ENCODE measurements at places on chromosomes 7 and 10.
A peak's percentile ranks its signal among the peaks of the same experiment; 100 is the strongest.

DNA sequence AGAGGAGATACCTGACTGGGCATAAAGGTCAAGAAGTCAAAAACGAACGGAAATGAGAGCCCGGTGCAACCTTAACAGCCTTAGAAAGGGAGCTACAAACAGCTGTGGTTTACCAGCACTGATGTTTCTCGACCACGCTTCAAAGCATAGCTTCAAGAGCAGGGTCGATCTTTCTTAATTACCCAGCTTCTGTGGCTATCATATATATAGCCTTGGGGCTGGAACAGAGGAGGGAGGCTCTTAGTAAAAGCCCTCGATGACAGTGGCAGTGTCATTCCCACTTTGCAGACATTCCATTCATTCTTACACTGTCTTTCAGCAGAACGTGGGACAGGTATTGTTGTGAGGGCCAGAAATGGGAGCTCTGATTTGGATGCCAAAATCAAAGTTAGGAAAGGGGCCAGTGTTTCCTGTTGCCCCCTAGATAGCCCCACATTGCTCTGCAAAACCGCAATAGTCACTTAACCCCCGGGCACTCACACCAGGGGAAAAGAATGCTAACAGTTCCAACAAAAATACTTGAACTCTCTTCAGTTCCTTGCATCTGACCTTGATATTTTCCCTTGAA lies 141.5 kb downstream of the MTPAP start:
- no peak overlapping the region for H3K27ac ChIP-seq
- H3K36me3 ChIP-seq: no peaks in the 10 kb centered on the region
- no peak for DNase-seq
- H3K27me3 ChIP-seq: no peaks in the 10 kb centered on the region

GRCh38 chr7:1698951-1699350 lies 28.9 kb downstream of the ELFN1 start:
- H3K4me3 ChIP-seq: no peak overlapping the region
- peaks cover 2% of the 10 kb centered on the region for H3K36me3 ChIP-seq
- DNase-seq: no peak
- H3K4me1 ChIP-seq: no peaks in the 10 kb centered on the region
- no peak overlapping the region for H3K27ac ChIP-seq
- H3K27me3 ChIP-seq: no peaks in the 10 kb centered on the region

DNA sequence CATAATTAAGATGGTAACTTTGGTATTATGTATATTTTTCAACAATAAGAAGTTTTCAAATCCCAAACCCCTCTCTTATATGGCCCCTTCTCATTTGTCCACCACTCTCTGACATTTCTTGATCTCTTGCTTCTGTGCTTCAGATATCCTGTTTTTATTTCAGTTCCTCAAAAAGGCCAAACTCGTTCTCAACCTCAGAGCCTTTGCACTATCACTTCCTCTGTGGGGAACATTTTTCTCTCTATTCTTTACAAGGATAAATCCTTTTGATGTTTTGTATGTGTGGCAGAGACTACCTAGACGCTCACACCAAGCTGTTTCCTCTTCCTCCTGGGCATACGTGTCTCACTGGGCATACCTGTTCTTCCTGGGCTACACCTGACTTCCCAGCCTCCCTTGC lies 54.2 kb upstream of the FRMD4A start:
- no peaks in the 10 kb centered on the region for H3K36me3 ChIP-seq
- no peak overlapping the region for H3K4me3 ChIP-seq
- no peak overlapping the region for H3K27ac ChIP-seq
- H3K4me1 ChIP-seq: no peaks in the 10 kb centered on the region
- peaks cover 2% of the 10 kb centered on the region for H3K27me3 ChIP-seq
- no peak for DNase-seq

DNA sequence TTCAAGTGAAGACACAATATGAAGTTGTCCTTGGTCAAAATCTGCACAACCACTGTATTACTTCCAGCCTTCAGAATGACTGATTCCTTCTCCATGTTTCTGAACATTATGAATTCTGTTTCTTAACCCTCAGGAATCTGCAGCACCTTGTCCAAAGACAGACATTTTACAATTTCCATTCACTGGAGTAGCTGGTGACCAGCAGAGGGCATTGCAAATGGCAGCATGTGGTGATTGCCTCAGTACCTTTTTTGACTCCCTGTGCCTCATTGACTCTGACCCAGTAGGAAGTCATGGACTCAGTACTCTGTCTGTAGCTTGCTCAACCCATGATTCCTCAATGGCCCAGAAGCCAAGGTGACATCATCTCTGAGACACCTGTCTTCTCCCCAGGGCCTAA lies 879 bp upstream of the VPS41 start:
- no peak overlapping the region for H3K27ac ChIP-seq
- no peak for DNase-seq

DNA sequence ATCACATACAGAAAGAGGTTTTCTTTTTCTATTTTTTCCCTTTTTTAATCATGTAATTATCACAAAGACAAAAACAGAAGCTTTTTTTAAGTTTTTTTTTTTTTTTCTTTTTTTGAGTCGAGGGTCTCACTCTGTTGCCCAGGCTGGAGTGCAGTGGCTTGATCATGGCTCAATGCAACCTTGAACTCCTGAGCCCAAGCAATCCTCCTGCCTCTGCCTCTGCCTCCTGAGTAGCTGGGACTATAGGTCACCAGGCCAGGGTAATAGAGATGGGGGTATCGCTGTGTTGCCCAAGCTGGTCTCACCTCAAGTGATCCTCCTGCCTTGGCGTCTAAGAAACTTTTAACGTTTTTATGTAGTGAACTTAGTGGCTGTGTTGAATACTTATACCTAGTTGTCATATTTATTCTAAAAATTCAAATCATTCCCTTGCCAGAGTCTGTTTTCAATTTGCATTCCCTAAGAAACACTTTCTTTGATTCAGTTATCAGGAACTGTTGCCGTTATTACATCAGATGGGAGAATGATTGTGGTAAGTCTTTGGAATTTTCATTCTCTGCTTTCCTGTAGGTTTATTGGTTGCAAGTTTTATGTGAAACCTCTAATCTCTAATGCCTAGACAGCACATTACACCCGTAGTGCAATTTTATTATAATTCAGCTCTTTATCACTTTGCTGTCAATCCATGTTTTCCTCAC lies 1.3 kb downstream of the LSM8 start:
- peaks cover 8% of the 10 kb centered on the region for H3K36me3 ChIP-seq
- no peak overlapping the region for H3K27ac ChIP-seq
- no peak overlapping the region for H3K4me3 ChIP-seq
- peaks cover 11% of the 10 kb centered on the region for H3K4me1 ChIP-seq

DNA sequence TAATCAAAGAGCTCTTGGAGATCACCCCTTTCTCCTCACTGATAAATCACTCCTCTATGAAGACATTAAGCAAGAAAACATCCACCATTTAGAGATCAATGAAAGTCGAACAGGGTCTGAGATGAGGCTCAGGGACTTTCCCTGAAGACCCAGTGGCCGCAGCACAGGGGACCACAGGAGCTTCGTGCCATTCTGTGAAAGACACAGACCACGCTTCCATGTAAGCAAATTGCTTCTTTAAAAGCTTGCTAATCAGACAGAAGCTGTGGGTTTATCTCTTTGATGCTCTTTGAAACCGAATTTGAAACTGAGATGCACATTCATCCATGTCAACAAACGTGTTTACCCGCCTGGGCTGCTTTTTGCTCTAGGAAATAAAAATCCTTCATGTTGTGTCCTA lies 231.9 kb upstream of the PPP2R2D start:
- no peaks in the 10 kb centered on the region for H3K36me3 ChIP-seq
- no peak overlapping the region for H3K4me3 ChIP-seq
- H3K27me3 ChIP-seq: no peaks in the 10 kb centered on the region
- no peak for DNase-seq
- no peak overlapping the region for H3K27ac ChIP-seq

- H3K4me1 ChIP-seq: peaks cover 29% of the 10 kb centered on the region
- H3K4me3 ChIP-seq: no peak overlapping the region
- no peaks in the 10 kb centered on the region for H3K36me3 ChIP-seq
- H3K27ac ChIP-seq: no peak overlapping the region
- DNase-seq: no peak
- no peaks in the 10 kb centered on the region for H3K27me3 ChIP-seq
These were observed 10.7 kb downstream of the KMT2E start for GRCh38 chr7:105024734-105025133.

GRCh38 chr10:72344932-72345331 lies 9.8 kb downstream of the DNAJB12 start:
- H3K4me1 ChIP-seq: no peaks in the 10 kb centered on the region
- H3K4me3 ChIP-seq: no peak overlapping the region
- no peaks in the 10 kb centered on the region for H3K27me3 ChIP-seq
- no peak for DNase-seq

DNA sequence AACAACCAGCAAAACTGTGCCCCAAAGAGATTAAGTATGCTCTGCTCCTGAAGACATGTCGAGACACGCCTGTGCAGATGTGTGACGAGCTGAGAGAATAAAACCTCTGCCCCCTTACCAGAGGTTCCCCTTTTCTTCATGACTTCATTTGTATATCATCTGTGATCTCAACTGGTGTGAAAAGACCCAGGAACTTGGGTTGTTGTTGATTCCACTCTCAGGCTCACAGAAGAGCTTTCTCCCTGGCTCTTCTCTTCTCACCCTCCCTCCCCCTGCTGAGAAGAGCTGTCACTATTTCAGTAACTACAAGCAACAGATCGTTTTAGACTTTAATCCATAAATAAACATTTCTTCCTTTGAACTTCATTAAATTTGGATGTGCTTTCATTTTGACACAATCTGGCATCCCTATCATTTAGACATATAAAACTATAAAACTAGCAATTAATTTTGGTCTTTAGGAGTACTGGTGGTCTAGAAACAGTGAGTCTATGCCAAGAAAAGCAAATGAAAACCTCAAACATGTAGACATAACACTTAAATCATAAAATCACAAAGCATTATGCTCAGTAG lies 179.3 kb upstream of the FZD8 start:
- DNase-seq: no peak
- no peaks in the 10 kb centered on the region for H3K27me3 ChIP-seq
- no peaks in the 10 kb centered on the region for H3K36me3 ChIP-seq
- no peak overlapping the region for H3K27ac ChIP-seq
- no peaks in the 10 kb centered on the region for H3K4me1 ChIP-seq

GRCh38 chr10:78875932-78876331 lies 192.8 kb upstream of the ZMIZ1 start:
- peak; percentile 4 for DNase-seq
- no peak overlapping the region for H3K4me3 ChIP-seq
- no peaks in the 10 kb centered on the region for H3K27me3 ChIP-seq
- H3K27ac ChIP-seq: no peak overlapping the region

- H3K4me1 ChIP-seq: no peaks in the 10 kb centered on the region
- no peak for DNase-seq
- H3K4me3 ChIP-seq: no peak overlapping the region
- no peaks in the 10 kb centered on the region for H3K27me3 ChIP-seq
- H3K36me3 ChIP-seq: no peaks in the 10 kb centered on the region
These were observed 27.8 kb upstream of the NUB1 start for GRCh38 chr7:151313857-151314256.

DNA sequence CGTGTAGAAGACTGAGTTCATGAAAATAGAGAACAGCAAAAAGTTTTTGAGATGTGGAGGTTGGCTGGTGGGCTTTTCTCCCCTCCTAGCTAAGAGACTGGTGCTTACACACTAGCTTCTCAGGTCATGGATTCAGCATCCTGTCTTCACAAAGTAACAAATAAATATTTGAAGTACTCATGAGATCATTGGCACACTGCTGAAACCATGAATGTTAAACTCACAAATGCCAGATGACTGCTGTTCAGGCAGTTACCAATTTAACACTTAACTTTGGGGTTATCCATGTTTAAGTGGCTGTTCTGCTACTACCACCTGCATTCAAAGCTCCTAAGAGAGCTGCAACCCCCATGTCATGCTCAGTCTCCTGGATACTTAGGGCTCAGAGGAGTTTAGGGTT lies 119.0 kb upstream of the BET1 start:
- no peaks in the 10 kb centered on the region for H3K36me3 ChIP-seq
- H3K27me3 ChIP-seq: peaks cover 3% of the 10 kb centered on the region
- DNase-seq: no peak
- H3K4me3 ChIP-seq: no peak overlapping the region
- no peak overlapping the region for H3K27ac ChIP-seq
- no peaks in the 10 kb centered on the region for H3K4me1 ChIP-seq

- no peak overlapping the region for H3K27ac ChIP-seq
- H3K4me1 ChIP-seq: peaks cover under 1% of the 10 kb centered on the region
- no peak for DNase-seq
These were observed 6.2 kb downstream of the BUB3 start for GRCh38 chr10:123160311-123160980.

DNA sequence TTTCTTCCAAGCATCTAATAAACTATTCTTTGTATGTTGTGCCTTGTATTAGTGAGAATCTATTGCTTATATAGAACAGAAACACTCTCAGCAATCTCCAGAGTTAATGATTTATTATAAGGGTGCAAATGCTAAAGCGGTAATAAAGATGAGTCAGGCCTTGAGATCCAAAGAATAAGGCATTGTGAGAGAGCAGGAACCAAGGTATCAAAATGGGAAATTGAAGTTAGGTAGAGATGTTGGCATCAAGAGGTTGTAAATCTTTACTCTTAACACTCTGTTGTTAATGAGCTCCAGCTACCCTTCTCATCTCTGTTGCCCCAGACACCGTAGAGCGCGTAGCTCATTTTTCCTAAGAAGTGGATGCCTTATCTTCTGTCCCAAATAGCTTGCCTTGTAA lies 375.2 kb downstream of the ARL4A start:
- no peak overlapping the region for H3K27ac ChIP-seq
- H3K4me1 ChIP-seq: no peaks in the 10 kb centered on the region
- no peaks in the 10 kb centered on the region for H3K36me3 ChIP-seq

- H3K4me1 ChIP-seq: peaks cover 40% of the 10 kb centered on the region
- no peak for DNase-seq
- no peaks in the 10 kb centered on the region for H3K36me3 ChIP-seq
- no peaks in the 10 kb centered on the region for H3K27me3 ChIP-seq
These were observed 11.2 kb downstream of the SKIDA1 start for GRCh38 chr10:21514129-21514817.

DNA sequence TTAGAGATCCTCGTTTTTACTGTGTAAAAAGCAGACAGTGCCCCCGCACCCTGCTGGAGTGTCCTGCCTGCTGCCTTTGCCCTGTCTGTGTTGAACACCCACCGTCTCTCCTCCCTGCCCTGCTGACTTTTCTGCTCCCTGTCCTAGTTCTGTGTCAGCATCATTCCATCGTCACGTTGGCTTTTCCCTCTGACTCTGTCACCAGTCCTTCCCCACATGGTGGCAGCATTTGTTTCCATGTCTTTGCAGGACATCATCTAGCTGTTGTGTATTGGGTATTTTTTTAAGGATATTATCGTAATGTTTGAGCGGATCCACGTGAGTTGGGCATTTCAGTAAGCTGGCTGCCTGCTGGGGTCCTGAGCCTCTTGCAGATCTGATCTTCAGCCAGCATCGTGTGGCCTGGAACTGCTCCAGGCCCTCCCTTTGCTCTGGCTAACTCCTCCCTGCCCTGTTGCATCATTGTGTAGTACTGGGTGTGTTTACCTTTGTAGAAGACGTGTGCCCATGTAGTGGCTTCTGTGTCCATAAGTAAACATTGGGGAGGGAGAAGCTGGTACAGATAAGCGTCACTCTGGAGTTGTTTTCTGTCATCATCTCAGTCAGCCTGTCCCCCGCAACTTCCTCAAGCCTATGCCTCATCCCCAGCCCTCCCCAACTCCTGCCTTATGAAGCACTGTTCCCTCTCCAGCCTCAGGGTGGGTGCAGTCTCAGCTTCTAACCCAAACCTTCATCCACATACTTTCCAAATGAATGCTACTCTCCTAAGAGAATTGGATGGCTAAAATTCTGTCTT lies 44.3 kb downstream of the TRRAP start:
- H3K27ac ChIP-seq: peak overlapping the region; percentile 76
- H3K4me1 ChIP-seq: peaks cover 24% of the 10 kb centered on the region
- DNase-seq: peak; percentile 59
- no peaks in the 10 kb centered on the region for H3K27me3 ChIP-seq
- H3K4me3 ChIP-seq: no peak overlapping the region
- H3K36me3 ChIP-seq: peaks cover 12% of the 10 kb centered on the region

GRCh38 chr7:128422842-128423241 lies 13.1 kb upstream of the IMPDH1 start:
- no peaks in the 10 kb centered on the region for H3K36me3 ChIP-seq
- H3K27me3 ChIP-seq: no peaks in the 10 kb centered on the region
- no peak overlapping the region for H3K4me3 ChIP-seq
- no peak overlapping the region for H3K27ac ChIP-seq
